ENCODE measurements at places on chromosomes 16 and 17.

DNA sequence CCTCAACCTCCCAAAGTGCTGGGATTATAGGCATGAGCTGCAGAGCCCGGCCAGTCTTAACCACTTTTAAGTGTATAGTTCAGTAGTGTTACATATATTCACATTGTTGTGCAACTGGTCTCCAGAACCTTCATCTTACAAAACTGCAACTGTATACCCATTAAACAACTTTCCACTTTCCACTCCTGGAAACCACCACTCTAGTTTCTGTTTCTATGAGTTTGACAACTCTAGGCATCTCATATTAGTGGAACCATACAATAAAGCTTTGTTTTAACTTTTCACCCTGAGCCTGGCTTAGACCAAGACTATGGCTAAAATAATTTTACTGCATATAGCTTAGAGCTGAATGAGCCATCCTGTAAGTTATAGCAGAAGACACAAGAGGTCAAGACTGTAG is 108.0 kb upstream of the GOT2 start:
- no peak for DNase-seq

- DNase-seq, result no peak
Measured at GRCh38 chr17:42683407-42684034, 1.2 kb downstream of the CNTNAP1 start.

DNA sequence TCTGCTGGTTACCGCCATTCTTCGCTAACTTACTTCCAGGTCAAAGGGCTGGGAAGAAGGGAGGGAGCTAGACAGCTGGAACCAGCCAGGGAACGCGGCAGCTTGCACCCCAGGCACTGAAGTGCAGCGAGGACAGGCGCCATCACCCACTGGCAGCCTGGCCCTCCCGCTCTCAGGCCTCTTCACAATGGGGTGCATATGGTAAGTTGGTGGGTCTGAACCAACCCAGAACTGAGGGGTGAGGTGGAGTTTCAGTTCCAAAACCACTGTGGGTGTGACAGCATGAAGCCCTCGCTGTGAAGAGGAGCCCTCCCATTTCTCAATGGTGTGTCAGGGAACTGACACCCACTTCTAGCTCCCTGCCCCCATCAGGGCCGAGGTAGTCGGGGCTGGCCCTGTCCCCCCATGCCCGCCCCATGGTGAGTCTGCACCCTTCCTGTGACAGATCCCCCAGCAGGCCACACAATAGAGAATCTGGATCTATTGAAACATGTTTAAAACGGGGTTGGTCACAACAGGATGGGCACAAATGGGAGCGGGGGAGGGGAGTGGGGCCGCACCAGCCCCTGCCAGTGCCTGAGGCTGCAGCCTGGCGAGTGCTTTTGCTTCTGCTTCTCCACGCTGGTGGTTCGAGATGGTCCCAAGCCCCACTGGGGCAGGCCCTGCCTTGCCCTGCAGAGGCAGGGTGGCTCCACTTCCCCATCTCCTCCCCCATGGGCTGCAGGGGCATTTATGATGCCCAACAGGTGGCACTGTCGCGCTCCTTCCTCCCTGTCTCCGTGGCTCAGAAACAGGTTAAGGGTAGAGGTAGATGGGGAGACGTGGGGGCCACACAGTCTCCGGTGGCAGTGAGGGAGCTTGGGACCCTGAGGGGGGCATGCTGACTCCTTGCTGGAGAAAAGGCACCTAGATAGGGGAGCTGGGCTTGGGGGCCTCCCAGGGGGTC is 2.3 kb downstream of the LIMD2 start:
- DNase-seq, result peak; percentile 66

DNA sequence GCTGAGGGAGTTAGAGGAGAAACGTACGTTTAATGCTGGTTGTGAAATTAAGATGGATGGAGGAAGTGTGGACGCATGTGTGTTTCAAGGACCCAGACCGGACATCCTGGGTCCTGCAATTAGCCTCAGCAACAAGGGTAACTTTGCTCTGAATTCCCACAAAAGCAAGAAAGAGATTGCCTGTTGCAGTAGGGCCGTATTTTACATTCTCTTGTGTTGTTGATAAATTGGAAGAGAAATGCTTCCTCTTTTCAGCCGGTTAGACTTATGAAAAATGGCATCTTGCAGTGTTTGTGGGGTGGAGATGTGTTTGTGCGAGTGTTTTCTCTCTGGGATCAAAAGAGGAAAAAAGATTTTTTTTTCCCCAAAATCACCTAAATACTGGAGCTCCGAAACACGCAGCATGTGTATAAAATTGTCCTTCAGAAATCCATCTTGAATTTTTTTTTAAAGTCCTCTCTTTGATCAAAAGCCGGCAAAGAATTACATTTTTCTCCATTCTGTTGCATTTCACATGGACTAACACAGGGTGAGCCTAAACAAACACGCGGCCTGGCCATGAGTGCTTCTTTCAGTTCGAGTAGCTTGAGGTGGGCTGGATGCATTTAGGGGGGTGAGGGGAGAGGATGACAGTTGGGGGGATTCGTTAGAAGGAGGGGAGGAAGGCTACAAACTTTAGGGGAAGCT is 251.6 kb downstream of the C16orf95 start:
- DNase-seq, result no peak

All from stimulated activated CD8-positive, alpha-beta memory T cell treated with anti-CD3 and anti-CD28 coated beads, Interleukin-2, amount 100 ng/mL, for 1 hour (primary cell).